ENCODE measurements at places on chromosomes 2 and 18.

DNA sequence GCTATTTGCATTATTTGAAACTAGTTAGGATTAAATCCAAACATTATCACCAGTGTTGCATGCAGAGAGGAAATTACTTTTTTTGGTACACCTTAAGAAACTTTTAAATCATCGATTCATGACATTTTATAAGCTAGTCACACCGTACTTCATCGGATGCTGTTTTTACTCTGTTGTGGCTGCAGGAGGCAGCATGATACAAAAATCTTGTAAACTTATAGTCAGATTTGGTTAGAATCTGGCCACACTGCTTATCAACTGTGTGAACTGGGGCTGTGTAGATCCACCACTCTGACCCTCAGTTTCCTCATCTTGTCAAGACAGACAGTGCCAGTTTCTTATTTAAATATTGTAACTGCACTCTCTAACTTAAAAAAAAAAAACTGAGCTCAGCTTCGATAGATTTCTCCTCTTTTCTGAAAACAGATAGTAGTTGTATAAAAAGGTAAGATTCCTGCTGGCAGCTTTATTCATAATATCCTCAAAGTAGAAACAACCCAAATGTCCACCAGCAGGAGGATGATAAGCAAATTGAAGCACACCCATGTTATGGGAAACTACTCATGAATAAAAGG is 77.8 kb downstream of the RAPGEF4 start:
- DNase-seq, result no peak

DNA sequence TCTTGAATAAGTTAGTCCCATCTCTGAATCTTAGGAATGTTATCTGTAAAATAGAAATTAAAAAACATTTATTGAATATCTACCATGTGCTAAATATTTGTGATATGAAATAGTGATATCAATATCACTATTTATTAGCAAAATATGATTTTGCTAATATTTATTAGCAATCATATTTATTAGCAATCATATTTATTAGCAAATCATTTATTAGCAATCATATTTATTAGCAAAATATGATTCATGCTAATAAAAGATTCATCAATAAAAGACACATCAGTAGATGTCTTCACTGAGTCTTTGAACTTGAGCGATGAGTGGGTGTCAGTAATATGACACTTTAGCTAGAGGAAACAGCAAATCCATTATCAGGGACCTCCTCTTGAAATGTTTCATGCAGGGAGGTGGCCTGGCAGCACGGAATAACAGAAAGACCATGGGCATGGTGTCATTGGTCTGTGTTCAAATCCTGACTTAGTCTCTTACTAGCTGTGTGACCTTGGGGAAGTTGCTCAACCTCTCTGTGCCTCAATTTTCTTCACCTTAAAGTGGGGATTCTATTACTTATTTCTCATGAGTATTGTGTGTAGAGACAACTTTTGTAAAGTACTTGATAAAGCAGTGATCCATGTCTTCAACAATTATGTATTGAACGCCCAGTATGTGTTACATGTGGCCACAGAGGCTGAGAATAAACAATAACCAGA is 456.2 kb upstream of the MEX3C start:
- DNase-seq, result no peak

DNA sequence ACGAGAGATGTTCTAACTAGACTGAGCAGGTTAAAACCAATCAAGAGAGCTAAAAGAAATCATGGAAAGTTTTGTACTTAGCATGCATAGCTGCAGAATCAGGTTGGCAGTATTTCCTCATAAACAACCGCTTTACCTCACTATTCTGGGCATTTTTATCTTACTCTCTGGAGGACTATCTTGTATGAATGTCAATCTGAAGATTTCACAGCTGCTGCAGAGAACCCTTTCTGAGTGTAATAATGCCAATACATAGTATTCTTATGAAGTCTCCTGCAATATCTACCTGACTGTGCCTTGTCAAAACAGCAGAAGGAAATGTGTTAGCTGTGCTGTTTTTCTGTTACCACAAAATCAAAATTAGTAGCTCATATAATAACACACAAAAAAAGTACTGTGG is 705.9 kb upstream of the FSHR start:
- DNase-seq, result no peak

GRCh38 chr2:15363142-15363541 is 198.0 kb downstream of the NBAS start:
- DNase-seq, result no peak

- DNase-seq, result no peak
Observed at GRCh38 chr18:42274488-42275137, 319.6 kb downstream of the PIK3C3 start.

DNA sequence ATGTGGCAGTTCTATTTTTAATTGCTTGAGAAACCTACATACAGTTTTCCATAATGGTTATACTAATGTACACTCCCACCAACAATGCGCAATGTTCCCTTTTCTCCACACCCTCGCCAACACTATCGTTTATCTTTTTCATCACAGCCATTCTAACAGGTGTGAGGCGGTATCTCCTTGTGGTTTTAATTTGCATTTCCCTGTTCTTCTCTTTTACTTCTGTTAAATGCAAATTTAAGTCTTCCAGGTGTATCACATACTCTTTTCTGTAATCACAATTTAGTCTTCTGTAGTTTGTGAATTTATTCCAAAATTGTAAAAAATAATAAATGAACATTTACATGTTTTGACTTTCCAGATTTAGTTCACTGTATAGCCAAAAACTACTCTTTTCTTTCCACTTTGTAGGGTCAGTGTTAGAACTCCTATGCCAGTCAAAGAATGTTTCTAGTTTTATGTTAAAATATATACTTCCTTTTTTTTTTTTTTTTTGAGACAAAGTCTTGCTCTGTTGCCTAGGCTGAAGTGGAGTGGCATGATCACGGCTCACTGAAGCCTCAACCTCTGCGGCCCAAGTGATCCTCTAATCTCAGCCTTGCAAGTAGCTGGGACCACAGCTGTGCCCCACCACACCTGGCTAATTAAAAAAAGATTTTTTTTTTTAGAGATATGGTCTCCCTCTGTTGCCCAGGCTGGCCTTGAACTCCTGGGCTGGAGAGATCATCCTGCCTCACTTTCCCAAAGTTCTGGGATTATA is 15.4 kb upstream of the ACYP2 start:
- DNase-seq, result no peak

DNA sequence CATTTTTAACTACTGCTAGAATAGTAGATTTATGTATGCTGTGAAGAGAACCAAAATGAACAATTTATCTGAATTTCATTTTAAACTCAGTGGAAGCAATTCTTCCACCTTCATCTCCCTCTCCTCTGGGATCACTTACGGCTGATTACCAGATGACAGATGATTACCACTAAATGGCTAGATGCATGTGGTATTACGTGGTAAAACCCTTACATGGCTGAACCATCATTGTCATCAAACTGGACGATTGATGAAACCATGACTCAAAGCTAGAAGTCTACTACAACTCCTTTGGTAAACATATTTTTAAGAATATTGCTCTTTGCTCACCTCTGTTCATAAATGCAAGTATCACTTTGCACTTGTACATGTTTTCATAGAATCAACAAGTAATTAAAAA is 48.5 kb upstream of the DOCK10 start:
- DNase-seq, result no peak

DNA sequence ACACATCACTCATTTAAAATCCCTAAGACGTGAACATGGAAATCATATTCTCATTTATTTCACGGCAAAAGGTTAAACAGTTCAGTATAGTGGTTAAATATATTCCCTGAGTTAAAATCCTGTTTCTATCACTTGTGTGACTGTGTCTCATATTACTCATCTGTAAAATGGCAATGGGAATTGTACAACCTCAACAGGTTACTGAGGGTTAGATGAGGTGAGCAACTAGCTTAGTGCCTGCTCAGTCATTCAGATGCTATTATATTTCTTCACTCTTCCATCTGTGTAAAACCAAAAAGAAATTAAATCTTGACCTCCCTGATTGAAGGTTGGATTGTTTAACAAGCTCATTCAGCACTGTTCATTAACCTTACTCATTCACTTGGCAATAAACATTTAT is 212.4 kb upstream of the STK17B start:
- no peak for DNase-seq

DNA sequence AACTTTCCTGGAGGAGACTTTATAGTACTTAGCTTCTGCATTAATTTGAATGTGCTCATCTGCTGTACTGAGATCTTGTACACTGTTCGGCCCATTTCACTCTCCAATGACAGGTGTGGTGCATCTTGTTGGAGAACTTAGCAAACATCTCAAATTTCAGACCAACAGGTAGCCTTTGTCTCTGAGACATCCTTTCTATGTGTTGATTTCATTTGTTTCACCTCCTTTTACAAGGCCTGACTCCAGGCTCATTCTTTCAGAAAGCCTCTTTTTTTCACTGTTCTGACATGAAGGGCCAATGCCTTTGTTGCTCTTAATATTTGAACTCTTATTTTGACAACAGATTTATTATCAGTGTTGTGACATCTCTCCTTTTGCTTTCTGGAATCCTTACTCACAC is 271.8 kb upstream of the FANCL start:
- no peak for DNase-seq

DNA sequence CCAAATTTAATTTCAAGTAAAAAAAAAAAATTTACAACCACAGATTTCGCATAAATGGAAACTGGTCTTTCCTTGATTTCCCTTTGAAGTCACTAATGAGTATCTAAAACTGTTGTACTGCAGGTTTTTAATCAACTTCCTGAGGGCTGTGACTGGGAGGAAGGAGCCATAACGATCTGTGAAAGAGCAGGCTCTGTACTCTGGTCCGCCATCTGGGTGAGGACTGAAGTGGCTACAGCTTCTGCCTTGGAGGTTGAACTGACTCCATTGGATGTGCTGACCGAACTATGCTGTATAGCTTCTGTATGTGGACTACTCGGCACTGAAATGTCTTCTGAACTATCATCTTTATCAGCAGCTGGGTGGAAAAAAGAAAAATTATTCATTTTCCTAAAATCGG is 69.3 kb upstream of the CHN1 start:
- DNase-seq, result no peak

DNA sequence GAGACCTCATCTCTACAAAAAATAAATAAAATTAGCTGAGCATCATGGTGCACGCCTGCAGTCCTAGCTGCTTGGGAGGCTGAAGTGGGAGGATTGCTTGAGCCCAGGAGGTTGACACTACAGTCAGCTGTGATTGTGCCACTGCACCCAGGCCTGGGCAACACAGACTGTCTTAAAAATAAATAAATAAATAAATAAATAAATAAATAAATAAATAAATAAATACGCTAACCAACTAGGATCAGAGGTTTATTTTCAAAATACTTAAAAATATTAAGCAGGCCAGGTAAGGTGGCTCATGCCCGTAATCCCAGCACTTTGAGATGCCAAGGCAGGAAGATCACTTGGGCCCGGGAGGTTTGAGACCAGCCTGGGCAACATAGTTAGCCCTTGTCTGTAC is 63.6 kb downstream of the KCNG3 start:
- DNase-seq, result no peak

DNA sequence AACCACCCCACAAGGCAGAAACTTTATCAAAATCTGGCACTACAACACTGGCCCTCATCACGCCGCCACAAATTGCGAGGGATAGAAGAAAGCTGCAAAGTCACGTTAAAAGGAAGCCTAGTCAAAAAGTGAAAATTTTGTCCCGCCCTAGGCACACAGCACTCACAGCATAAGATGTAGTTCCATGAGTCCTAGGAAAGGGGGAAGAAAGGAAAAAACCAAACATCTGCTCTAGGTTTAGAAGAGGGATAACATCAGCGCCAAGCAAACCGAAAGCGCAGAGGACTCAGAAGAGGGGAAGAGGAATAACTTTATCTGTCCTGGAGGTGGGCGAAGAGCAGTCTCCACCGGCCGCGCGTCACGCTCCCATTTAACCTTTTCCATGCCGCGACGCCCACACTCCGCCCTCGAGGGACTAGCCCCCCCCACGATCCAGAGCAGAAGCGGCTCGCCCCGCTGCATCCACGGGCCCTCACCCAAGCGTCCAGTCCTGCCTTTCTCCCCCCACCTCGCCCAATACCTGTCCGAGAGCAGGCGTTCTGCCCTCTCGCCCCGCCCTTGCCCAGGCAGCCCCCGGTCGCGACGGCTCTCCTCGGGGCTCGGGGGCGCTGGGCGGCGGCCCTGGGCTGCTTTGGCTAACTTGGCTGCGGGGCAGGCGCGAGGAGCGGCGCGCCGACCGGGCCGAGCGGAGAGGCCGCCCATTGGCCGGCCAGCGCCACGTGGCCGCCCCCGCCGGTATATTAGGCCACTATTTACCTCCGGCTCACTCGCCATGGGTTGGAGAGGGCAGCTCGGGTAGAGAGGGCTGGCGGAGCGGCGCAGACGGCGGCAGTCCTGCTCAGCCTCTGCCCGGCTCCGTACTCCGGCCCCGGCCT is at the start of gene HOXD1:
Gene HOXD1 (plus strand): TSS at position 770 of the 875 bp plus-strand sequence. CDS start 134 bp downstream, outside the sequence.
- DNase-seq, result no peak

DNA sequence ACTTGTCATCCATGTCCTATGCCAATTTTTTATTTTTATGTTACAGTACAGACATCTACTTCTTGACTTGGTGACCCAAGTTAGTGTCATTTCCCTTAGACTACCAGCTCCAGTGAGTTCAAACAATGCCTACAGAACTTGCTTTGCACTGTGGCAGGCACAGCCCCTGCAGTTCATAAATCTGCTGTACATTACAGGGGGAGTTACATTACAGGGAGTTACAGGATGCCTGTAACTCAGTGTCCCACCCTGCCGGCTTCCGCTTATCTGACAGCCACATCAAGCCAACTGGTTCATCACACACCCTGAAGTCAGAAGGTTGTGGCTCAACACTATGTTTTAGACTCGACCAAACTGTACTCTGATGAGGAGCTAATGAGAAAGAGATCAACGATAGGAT is 7.8 kb upstream of the NPAS2 start:
- peak; percentile 15 for DNase-seq

GRCh38 chr2:101123795-101124471 is 27.2 kb downstream of the TBC1D8 start:
- no peak for DNase-seq

DNA sequence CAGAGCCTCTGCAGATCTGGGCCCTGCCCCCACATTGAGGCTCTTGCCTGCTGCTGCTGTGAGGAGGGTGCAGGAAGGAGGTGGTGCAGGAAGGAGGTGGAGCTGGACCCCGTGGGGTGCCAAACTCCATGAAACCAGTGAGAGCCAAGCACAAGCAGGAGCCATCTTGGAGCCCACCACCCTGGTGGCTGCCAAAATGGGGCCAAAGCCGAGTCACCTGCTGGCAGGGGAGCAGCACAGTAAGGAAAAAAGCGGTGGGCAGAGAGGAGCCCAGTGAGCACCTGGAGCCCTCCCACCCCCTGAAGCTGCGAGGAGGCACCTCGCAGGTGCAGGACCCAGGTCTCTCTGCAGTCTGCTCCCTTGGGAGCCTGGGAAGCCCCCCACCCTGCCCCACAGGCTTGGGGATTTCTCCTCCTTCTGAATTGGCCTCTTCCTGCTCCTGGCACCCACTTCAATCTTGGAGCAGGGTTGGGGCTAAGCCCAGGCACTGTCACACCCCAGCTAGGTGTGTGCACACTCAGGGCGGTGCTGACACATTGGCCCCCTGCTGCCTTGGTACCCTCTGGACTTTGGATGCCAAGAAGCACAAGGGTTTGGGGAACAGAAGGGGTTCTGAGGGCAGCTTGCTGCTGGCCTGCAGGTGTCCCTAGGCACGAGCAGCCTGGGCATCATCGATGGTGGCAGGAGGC is 245.4 kb upstream of the LRRTM4 start:
- DNase-seq, result no peak

- DNase-seq, result no peak
Observed at GRCh38 chr18:31901063-31901462, 41.9 kb downstream of the TRAPPC8 start.
